ENCODE measurements at places on chromosomes 16 and 17.

- no peak overlapping the region for H3K27ac ChIP-seq
- no peak for DNase-seq
- no peaks in the 10 kb centered on the region for H3K36me3 ChIP-seq
- H3K27me3 ChIP-seq, result no peaks in the 10 kb centered on the region
Measured at GRCh38 chr16:75279305-75279704, 27.9 kb upstream of the BCAR1 start.

DNA sequence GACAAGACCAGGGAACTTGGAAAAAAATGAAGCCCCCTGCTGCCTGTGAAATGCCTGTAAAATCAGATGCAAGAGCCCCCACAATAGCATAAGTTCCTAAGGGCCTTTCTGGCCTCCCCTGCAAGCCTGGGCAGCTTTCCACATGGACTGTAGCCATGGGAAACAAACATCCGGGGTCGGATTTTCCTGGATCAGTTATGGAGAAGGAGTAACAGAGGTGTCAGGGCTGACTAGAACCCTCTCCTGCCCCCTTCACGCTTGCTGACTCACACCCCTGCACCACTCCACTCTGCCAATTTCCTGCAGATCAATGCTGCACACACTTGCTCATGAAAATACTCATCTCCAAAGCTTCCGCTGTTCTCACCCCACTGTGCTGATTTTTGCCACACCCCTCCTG lies 258.6 kb downstream of the CBLN1 start:
- H3K36me3 ChIP-seq, result no peaks in the 10 kb centered on the region
- no peaks in the 10 kb centered on the region for H3K4me1 ChIP-seq
- no peak for DNase-seq

- no peaks in the 10 kb centered on the region for H3K4me1 ChIP-seq
- H3K36me3 ChIP-seq, result no peaks in the 10 kb centered on the region
- DNase-seq, result no peak
- no peak overlapping the region for H3K4me3 ChIP-seq
- H3K27me3 ChIP-seq, result no peaks in the 10 kb centered on the region
Measured at GRCh38 chr16:5479926-5480325, 382.3 kb upstream of the EEF2KMT start.

DNA sequence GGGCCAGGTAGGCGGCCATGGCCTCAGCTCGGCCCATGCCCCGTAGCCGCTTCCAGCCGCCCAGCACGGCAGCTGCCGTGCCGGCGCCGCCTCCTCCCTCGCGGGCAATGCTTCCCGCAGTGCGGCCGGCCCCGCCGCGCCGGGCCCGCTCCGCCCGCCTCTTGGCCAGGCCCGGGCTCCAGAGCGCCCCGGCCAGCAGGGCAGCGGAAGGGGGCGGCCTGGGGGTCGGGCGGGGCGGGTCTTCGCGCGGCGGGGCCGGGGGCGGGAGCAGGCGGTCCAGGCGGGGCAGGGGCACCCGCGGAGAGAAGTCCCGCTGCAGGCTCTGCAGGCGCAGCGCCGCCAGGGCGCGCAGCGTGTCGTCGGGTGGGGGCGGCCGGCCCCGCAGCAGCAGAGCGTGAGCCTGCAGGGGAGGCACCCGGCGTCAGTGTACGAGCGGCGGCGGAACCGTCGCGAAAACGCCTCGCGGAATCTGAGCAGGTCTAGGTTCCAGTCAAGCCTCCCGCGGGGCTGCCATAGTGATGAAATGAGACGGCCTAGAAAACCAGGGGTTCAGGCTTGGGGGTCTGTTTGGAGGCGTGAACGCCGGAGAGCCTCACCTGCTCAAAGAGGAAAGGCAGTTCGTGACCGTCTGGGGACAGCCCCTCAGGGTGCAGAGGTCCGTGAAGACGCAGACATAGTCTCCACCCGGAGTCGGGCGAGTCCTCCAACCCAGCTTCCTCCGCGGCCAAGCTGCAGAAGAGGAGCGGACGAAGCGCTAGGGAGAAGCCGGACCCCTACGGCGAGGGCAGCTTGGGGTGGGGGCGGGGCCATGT lies 6.6 kb downstream of the PLEKHH3 start:
- H3K27me3 ChIP-seq, result no peaks in the 10 kb centered on the region
- DNase-seq, result no peak
- H3K4me1 ChIP-seq, result peaks cover 21% of the 10 kb centered on the region
- H3K4me3 ChIP-seq, result no peak overlapping the region
- peak overlapping the region; percentile 75 for H3K27ac ChIP-seq

DNA sequence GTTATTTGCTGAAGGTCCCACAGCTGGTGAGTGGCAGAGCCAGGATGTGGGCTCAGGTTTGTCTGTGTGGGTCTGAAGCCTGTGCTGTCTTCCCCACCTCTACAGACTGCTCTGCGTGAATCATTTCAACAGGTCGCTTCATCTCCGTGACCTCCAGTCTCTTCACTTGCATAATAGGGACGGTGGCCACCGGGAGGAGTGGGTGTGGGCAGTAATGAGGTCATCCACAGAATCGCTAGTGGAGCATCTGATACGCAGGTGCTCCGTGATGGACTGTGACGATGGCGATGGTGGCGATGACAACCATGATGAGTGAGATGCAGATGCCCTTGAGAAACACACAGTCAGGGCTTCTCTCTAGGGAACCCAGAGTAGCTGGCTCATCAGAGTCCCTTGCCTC lies 120.2 kb downstream of the RAP1GAP2 start:
- H3K27ac ChIP-seq, result no peak overlapping the region
- H3K4me3 ChIP-seq, result no peak overlapping the region
- H3K27me3 ChIP-seq, result no peaks in the 10 kb centered on the region
- DNase-seq, result no peak
- H3K4me1 ChIP-seq, result no peaks in the 10 kb centered on the region

GRCh38 chr17:3507869-3508268 lies 32.1 kb downstream of the ASPA start:
- H3K4me3 ChIP-seq, result no peak overlapping the region
- H3K4me1 ChIP-seq, result no peaks in the 10 kb centered on the region
- H3K36me3 ChIP-seq, result no peaks in the 10 kb centered on the region

DNA sequence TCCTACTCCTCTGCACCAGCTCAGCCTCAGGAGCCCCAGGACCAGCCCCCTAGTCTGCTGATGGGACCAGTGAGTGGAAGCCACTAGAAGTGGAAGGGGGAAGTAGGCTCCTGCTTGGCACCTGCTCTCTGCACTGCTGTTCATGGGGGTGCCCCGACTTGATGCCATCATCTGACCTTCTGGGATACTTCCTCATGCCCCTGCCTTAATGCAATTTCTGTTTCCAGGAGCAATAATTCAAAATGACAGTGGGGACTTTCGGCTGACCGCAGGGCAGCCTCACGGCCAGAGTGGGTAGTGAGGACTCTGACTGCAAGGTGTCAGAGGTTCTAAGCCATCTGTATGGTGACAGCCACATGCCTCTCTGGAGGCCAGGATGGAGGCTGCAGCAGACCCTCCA lies 196.4 kb upstream of the WSCD1 start:
- no peak for DNase-seq
- H3K4me3 ChIP-seq, result no peak overlapping the region
- no peaks in the 10 kb centered on the region for H3K36me3 ChIP-seq
- H3K27me3 ChIP-seq, result no peaks in the 10 kb centered on the region

GRCh38 chr16:9818702-9819101 lies 363.5 kb downstream of the GRIN2A start:
- H3K27me3 ChIP-seq, result no peaks in the 10 kb centered on the region
- no peaks in the 10 kb centered on the region for H3K4me1 ChIP-seq
- no peak for DNase-seq

GRCh38 chr16:2946649-2947048 lies 17.4 kb upstream of the KREMEN2 start:
- no peaks in the 10 kb centered on the region for H3K27me3 ChIP-seq
- DNase-seq, result no peak
- H3K4me3 ChIP-seq, result no peak overlapping the region
- H3K27ac ChIP-seq, result no peak overlapping the region
- H3K4me1 ChIP-seq, result no peaks in the 10 kb centered on the region

GRCh38 chr16:23310217-23310616 lies 8.1 kb downstream of the SCNN1B start:
- no peak overlapping the region for H3K27ac ChIP-seq
- H3K4me3 ChIP-seq, result no peak overlapping the region
- DNase-seq, result no peak
- H3K4me1 ChIP-seq, result no peaks in the 10 kb centered on the region

GRCh38 chr16:73483934-73484711 lies 436.2 kb upstream of the ZFHX3 start:
- H3K4me1 ChIP-seq, result no peaks in the 10 kb centered on the region
- DNase-seq, result no peak
- H3K4me3 ChIP-seq, result no peak overlapping the region
- no peaks in the 10 kb centered on the region for H3K36me3 ChIP-seq

GRCh38 chr16:29007730-29008593 lies 23.1 kb downstream of the LAT start:
- H3K4me1 ChIP-seq, result no peaks in the 10 kb centered on the region
- H3K36me3 ChIP-seq, result no peaks in the 10 kb centered on the region
- H3K4me3 ChIP-seq, result no peak overlapping the region
- H3K27me3 ChIP-seq, result no peaks in the 10 kb centered on the region

DNA sequence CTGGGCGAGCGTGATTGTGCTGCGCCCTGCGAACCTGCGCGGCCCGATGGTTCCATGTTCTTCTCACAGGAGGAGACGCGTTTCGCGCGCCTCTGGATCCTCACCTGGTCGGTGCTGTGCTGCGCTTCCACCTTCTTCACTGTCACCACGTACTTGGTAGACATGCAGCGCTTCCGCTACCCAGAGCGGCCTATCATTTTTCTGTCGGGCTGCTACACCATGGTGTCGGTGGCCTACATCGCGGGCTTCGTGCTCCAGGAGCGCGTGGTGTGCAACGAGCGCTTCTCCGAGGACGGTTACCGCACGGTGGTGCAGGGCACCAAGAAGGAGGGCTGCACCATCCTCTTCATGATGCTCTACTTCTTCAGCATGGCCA lies 1.0 kb downstream of the FZD2 start:
- no peak overlapping the region for H3K27ac ChIP-seq
- H3K4me1 ChIP-seq, result no peaks in the 10 kb centered on the region
- no peak for DNase-seq
- H3K4me3 ChIP-seq, result peak overlapping the region; percentile 54
- no peaks in the 10 kb centered on the region for H3K27me3 ChIP-seq
- H3K36me3 ChIP-seq, result no peaks in the 10 kb centered on the region

- H3K4me3 ChIP-seq, result no peak overlapping the region
- peak; percentile 54 for DNase-seq
- H3K27ac ChIP-seq, result peak overlapping the region; percentile 82
- no peaks in the 10 kb centered on the region for H3K4me1 ChIP-seq
- no peaks in the 10 kb centered on the region for H3K27me3 ChIP-seq
- no peaks in the 10 kb centered on the region for H3K36me3 ChIP-seq
Measured at GRCh38 chr17:41308251-41308917, 725 bp downstream of the KRTAP16-1 start.

DNA sequence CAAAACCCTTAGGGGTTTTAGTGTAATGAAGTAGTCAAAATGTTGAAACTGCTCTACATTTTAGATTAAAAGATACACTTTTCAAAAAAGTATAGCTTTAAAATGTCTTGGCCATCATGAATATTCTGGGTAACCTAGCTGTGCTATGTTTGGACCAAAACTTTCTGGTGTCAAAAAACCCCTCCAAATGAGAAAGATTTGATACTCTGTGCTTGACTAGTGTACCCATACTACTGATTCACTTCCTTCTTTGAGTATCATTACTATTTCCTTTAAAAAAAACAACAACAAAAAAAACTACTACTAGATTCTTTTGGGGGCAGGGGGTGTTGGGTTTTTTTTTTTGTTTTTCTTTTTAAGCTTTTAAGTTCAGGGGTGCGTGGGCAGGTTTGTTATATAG lies 37.3 kb downstream of the PTRH2 start:
- H3K27ac ChIP-seq, result no peak overlapping the region
- no peaks in the 10 kb centered on the region for H3K27me3 ChIP-seq
- H3K4me3 ChIP-seq, result no peak overlapping the region
- H3K4me1 ChIP-seq, result no peaks in the 10 kb centered on the region

GRCh38 chr16:8727857-8728618 lies 53.6 kb downstream of the ABAT start:
- no peaks in the 10 kb centered on the region for H3K27me3 ChIP-seq
- H3K36me3 ChIP-seq, result no peaks in the 10 kb centered on the region
- no peak for DNase-seq
- no peak overlapping the region for H3K4me3 ChIP-seq

GRCh38 chr16:30660424-30661261 lies 2.4 kb downstream of the FBRS start:
- H3K4me1 ChIP-seq, result peaks cover 25% of the 10 kb centered on the region
- H3K4me3 ChIP-seq, result peak overlapping the region; percentile 79
- no peak for DNase-seq
- H3K27ac ChIP-seq, result peak overlapping the region; percentile 99
- H3K27me3 ChIP-seq, result no peaks in the 10 kb centered on the region

- no peak for DNase-seq
- no peak overlapping the region for H3K4me3 ChIP-seq
Measured at GRCh38 chr17:61233991-61234750, 165.5 kb upstream of the TBX2 start.

GRCh38 chr16:27169511-27170071 lies 33.7 kb upstream of the KDM8 start:
- H3K27ac ChIP-seq, result no peak overlapping the region
- no peaks in the 10 kb centered on the region for H3K27me3 ChIP-seq
- H3K36me3 ChIP-seq, result no peaks in the 10 kb centered on the region
- no peaks in the 10 kb centered on the region for H3K4me1 ChIP-seq
- no peak overlapping the region for H3K4me3 ChIP-seq
- DNase-seq, result no peak

DNA sequence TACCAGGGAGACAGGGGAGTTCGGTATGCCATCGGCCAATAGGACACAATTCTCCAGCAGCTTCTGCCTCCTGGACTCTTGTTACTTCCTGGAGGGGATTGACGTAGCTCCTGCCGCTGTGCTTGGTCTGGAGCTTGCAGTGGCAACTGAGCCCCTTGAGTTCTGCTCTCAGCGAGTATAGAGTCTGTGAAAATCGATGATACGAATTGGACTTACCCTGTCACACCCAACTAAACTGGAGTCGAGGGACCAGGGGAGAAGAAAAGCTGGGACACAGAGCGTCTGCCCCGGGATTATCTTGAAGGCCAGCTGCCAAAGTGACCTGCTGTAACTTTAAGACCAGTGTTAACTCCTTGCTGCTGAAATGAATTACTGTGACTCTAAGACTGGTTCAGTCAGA lies 22.2 kb downstream of the SEC14L1 start:
- peaks cover 3% of the 10 kb centered on the region for H3K4me1 ChIP-seq
- no peaks in the 10 kb centered on the region for H3K27me3 ChIP-seq

DNA sequence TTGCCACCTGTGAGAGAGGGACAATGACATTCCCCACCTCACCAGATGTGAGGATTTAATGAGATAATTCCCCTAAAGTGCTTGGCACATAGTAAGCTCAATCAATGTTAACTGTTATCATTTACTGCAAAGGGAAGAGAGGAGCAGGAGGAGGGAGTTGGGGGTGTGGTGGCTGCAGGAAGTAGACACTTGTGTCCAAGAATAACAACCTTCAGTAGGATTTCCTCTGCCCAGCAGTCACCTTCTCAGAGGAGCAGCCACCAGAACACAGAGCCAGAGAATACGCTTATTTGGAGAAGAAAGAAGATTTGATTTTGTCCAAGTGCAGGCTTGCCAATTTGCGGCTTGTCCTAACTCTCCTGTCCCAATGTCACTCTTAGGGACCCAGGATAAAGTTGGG lies 10.2 kb downstream of the CBX4 start:
- H3K36me3 ChIP-seq, result no peaks in the 10 kb centered on the region
- H3K4me3 ChIP-seq, result no peak overlapping the region
- H3K27me3 ChIP-seq, result no peaks in the 10 kb centered on the region

All from breast epithelium (tissue), 4 donors.